ENCODE measurements at places on chromosomes 6 and 20. TPM values are rescaled to one million over a fixed set of nuclear protein-coding genes. Genes with fewer than 3 reads are reported as not detected.
A peak's percentile ranks its signal among the peaks of the same experiment; 100 is the strongest.

The KCNB1 gene
- total RNA-seq: not detected

The CPNE5 gene
- not detected for total RNA-seq

The NKAPL gene
- total RNA-seq: 0.83 TPM

The ARMH2 gene
- not detected for total RNA-seq

The ETV7 gene
- total RNA-seq: 0.18 TPM

The RSPO3 gene
- total RNA-seq: not detected

GRCh38 chr20:41350408-41350962 is 9.9 kb downstream of the LPIN3 start:
- no peaks in the 10 kb centered on the region for H3K27me3 ChIP-seq
- H3K36me3 ChIP-seq: no peaks in the 10 kb centered on the region
- H3K4me3 ChIP-seq: no peak overlapping the region
- H3K27ac ChIP-seq: no peak overlapping the region

DNA sequence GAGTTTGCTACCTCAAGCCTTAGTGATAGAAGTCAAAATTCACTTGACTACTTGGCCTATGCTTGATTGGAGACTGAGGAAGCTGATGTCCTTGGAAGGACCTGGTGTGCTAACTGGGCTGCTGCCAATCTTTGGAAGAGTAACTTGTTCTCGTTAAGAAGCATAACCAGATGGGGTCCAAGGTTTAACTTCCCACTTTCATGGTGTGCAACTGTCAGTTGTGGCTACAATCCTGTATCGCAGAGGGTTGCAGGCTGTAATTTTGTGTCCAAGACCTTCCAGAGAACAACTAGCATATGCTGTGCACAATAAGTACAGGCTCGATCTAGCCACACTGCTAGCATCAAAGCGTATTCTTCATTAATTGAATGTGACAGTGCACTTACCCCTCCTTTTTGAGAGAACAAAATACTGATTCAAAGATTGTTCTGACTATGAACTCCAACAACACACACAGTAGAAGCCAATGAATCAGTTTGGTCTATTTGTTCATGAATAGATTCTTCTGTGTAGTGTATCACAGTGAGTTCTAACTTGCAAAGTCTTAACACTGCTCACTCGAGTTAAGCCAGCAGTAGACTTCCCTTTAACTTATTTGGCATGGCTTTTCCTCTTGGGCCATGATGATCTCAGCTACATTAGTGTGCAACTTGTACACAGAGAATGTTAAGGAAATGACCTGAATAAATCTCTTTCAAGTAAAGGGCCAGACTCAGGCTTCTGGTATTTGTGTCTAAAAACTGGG is 15.8 kb upstream of the PLCB1 start:
- peak; percentile 91 for DNase-seq
- H3K4me1 ChIP-seq: peaks cover 14% of the 10 kb centered on the region
- no peak overlapping the region for H3K4me3 ChIP-seq

DNA sequence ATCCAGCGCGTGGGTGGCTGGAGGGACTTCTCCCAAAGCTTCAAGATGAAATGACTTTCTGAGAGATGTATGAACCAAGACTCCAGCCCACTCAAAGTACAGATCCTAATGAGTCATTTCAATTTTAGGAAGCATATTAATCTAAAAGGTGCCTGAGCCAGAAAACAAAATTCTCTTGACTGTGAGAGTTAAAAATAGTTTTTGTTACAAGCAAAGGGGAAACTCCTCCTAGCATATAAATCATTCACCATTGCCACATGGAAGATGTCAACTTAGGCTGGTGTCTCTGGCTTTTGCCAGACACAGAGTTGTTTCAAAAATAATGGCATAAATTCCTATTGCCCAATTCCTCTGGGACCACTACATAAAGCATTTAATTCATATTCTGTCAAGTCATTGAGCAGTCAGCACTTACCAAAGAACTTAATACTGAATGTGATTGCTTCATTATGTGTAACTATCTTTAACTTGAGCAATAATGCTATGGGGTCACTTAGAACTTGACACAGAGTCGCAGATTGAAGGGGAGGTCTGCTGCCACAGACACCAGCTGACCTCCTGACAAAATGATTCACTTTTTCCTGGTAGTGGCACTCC is 280.6 kb downstream of the SLC35F1 start:
- H3K27ac ChIP-seq: no peak overlapping the region
- H3K4me1 ChIP-seq: no peaks in the 10 kb centered on the region
- H3K27me3 ChIP-seq: no peaks in the 10 kb centered on the region
- DNase-seq: no peak
- no peaks in the 10 kb centered on the region for H3K36me3 ChIP-seq
- H3K4me3 ChIP-seq: no peak overlapping the region

GRCh38 chr6:47153404-47153755 is 111.2 kb upstream of the ADGRF1 start:
- no peak for DNase-seq
- H3K4me3 ChIP-seq: no peak overlapping the region
- peak overlapping the region; percentile 14 for H3K27ac ChIP-seq
- no peaks in the 10 kb centered on the region for H3K27me3 ChIP-seq
- peaks cover 12% of the 10 kb centered on the region for H3K4me1 ChIP-seq
- no peaks in the 10 kb centered on the region for H3K36me3 ChIP-seq

DNA sequence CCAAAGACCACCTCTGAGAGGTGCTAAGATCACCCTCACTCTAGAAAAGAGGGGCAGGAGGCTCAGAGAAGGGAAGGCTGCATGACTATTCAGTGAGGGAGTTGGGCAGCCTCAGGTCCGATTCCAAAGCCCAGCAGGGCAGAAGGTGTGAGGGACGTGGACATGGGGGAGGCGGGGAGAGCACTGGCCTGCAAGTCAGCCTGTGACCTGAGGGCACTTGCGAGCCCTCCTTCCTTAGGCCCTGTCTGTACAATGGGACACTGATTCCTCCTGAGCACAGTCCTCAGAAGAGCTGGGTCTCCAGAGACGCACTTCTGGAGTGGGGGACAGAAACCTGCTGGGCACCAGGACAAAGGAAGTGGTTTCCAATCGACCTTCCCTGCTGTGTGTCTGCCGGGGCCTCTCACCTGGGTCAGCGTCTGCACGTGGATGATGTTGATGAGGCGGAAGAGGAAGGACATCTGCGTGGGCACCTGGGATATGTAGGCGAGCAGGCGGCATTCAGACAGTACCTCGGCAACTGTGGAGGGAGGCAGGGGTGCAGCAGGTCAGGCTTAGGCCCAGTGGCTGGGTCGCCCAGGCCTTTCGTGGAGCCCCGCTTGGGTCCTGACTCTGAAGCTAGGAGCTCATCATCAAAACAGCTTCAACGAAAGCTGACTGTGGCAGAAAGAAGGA is 48.5 kb downstream of the MYH7B start:
- H3K4me3 ChIP-seq: no peak overlapping the region
- H3K27ac ChIP-seq: no peak overlapping the region
- DNase-seq: no peak
- H3K4me1 ChIP-seq: no peaks in the 10 kb centered on the region
- H3K36me3 ChIP-seq: peaks cover 95% of the 10 kb centered on the region

- H3K4me3 ChIP-seq: no peak overlapping the region
- no peaks in the 10 kb centered on the region for H3K27me3 ChIP-seq
- no peaks in the 10 kb centered on the region for H3K4me1 ChIP-seq
- no peaks in the 10 kb centered on the region for H3K36me3 ChIP-seq
Measured at GRCh38 chr6:54681267-54681666, 165.3 kb upstream of the FAM83B start.

- no peak for DNase-seq
- H3K27ac ChIP-seq: no peak overlapping the region
- no peaks in the 10 kb centered on the region for H3K36me3 ChIP-seq
- no peak overlapping the region for H3K4me3 ChIP-seq
- H3K27me3 ChIP-seq: peaks cover 6% of the 10 kb centered on the region
- no peaks in the 10 kb centered on the region for H3K4me1 ChIP-seq
Measured at GRCh38 chr6:153149891-153150290, 18.8 kb upstream of the RGS17 start.

GRCh38 chr20:59776059-59776603 is 157.3 kb downstream of the SYCP2 start:
- H3K36me3 ChIP-seq: no peaks in the 10 kb centered on the region
- no peak for DNase-seq
- H3K4me3 ChIP-seq: no peak overlapping the region
- no peak overlapping the region for H3K27ac ChIP-seq
- no peaks in the 10 kb centered on the region for H3K27me3 ChIP-seq

- H3K4me3 ChIP-seq: no peak overlapping the region
- H3K36me3 ChIP-seq: no peaks in the 10 kb centered on the region
- H3K27me3 ChIP-seq: peaks cover 8% of the 10 kb centered on the region
- no peak for DNase-seq
- H3K4me1 ChIP-seq: peaks cover 6% of the 10 kb centered on the region
- H3K27ac ChIP-seq: no peak overlapping the region
Measured at GRCh38 chr6:40968620-40969164, 70.3 kb downstream of the UNC5CL start.

GRCh38 chr6:6716998-6717763 is 128.7 kb downstream of the LY86 start:
- no peak overlapping the region for H3K27ac ChIP-seq
- peaks cover 18% of the 10 kb centered on the region for H3K4me1 ChIP-seq
- no peaks in the 10 kb centered on the region for H3K27me3 ChIP-seq
- no peaks in the 10 kb centered on the region for H3K36me3 ChIP-seq

Measured in IMR-90 (cell line).